ENCODE measurements at places on chromosomes 11 and 22.

GRCh38 chr11:2945031-2945756, 16.0 kb upstream of the PHLDA2 start:
- DNase-seq = peak; percentile 94

GRCh38 chr11:75249704-75250103, 9.1 kb downstream of the TPBGL start:
- DNase-seq = no peak

DNA sequence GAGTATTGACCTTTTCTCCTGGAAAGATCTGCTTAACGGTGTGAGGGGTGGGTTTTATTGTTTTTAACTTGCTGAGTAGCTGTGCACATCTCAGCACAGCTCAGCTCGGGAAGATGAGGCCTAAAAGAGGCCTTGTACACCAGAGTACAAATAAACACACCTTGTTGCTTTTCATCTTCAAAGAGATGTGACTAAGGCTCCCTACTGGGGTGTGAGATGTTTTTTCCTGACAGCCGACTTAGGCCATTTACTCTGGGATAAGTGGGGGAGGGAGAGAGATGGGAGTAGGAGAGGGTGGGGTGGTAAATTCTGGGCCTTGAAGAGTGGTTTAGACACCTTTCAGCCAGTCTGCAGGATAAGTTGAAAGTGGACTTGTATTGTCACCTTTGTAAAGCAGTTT, 2.9 kb downstream of the LDLRAD3 start:
- DNase-seq = no peak

DNA sequence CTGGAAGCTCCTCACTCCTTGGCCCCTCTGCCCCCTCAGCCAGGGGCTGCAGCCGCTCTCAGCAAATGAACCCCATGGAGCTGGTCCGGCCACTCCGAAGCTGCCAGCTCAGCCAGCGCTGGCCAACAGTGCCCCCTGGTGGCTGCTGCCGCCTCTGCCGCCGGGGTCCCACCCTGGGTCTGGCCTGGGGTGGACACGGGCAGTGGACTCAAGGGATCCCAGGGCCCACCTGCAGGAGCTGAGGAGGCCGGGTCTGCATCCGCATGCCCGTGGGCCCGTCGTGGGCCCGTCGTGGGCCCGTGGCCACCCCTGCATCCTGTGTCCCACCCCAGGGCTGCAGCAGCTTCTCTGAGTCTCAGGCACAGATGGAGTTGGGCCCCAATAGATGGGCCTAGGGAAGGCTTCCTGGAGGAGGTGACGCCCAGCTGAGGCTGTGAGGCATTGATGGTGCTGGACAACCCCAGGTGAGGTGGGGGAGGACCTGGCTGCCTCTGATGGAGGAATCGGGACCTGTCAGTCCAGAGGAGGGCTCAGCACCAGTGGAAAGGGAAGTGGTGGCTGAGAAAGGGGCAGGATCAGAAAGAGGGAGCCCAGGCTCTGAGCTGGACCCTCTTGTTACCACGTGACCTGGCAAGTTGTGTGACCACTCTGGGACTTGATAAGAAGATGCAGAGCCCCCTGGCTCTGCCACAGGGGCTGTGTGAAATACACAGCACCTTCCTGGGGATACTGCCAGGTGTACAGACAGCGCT, 522.3 kb downstream of the BRD1 start:
- DNase-seq = peak; percentile 62

DNA sequence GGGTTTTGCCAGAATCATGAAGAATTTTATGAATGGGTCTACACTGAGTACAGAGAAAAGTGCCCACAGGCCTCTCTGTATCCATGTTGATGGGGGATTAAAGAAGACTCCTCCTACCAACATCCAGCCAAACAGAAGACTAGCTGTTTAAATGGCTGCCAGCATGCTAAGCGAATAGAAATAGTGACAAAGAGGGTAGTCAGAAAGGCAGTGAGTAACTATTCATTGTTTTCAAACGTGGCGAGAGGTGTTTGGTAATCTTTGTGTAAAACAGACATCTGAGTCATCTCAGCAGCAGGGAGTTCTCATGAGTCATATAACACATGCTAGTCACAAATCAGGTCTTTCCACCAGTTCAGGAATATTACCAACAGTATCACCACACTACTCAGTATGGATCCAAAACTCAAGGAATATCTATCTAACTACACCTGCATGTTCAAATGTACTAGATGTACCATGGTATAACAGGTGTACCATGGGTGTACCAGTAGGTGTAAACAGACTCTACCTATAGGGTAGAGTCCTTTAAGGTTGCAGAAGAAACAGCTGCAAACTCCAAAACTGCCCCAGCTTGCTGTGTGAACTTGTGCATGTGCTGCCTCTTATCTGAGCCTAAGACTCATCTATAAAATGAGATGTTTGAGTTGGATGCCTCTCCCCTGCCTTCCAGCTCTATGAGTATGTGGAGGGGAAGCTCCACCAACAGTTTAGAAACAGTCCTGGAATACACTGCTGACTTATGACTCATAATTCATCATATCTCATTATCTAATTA, 82.0 kb downstream of the SLC1A2 start:
- DNase-seq = no peak

Measured in muscle of leg (tissue), 16 donors.